Panc1 (cell line): ENCODE measurements at places on chromosomes 2 and 18.

- no peak for DNase-seq
Observed at GRCh38 chr2:101083613-101084012, 67.6 kb downstream of the TBC1D8 start.

- DNase-seq, result no peak
Observed at GRCh38 chr2:69011611-69012157, 1.3 kb upstream of the ANTXR1 start.

- no peak for DNase-seq
Observed at GRCh38 chr18:24136967-24137373, 1.9 kb upstream of the CABYR start.

GRCh38 chr18:45837283-45838070 lies 12.0 kb downstream of the SIGLEC15 start:
- DNase-seq, result no peak
